ENCODE measurements at places on chromosomes 2 and 18.
A peak's percentile ranks its signal among the peaks of the same experiment; 100 is the strongest.

GRCh38 chr2:215771241-215771640, 242.1 kb downstream of the MREG start:
- DNase-seq, result peak; percentile 45

- no peak for DNase-seq
Observed at GRCh38 chr2:31246184-31246852, 12.4 kb downstream of the EHD3 start.

DNA sequence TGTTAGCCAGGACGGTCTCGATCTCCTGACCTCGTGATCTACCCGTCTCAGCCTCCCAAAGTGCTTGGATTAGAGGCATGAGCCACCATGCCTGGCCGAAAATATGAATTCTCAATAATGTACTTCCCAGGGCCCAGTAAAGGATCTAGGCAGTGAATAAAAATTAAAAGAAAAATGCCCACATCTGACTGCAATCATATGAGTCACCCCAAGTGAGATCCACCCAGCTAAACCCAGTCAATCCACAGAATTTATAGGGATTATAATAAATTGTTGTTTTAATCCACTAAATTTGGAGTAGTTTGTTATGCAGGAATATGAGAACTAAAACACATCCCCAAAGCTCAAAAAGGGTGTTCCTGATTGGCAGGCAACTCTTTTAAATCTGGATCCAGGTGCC, 93.5 kb upstream of the STK39 start:
- no peak for DNase-seq

GRCh38 chr2:28048341-28048740, 157.8 kb downstream of the BABAM2 start:
- peak; percentile 74 for DNase-seq

- DNase-seq, result no peak
Observed at GRCh38 chr18:48672671-48673340, 134.0 kb downstream of the CTIF start.

DNA sequence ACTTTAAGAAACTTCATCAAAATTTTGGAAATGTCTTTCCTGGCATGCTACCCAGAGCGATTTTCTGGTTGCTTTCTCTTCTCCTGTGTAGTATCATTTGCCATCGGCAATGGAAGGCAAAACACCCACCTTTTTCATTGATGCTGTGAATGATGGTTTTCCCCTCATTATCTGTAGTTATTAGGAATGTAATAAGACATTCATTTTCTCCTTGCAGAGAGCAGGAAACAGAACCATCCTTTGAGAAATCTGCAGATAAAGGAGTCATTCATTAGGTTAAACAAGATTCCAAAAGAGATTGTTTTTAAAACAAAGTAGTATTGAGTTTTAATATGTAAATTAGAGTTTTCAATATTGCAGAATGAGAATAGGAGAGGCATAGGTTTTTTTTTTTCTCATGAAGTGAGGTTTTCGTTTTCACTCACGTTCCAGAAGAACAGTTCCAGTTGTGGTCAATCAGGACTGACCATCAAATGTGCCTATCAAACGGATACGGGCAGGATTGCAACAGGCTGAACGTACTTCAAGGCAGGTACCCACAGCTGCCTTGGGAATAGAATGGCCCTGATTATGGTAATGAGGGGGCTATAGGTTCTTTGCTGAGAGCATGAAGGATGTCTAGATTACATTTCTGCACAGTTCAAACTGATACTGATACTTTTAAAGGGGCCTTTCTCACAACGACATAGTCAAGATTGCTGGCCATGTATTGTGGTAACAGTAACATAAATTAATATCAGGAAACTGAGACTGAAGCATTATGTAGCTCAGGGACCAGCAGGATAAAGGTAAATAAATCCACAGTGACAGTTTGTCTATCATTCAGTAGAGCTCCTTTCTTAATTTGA, 49.8 kb upstream of the PLA2R1 start:
- DNase-seq, result no peak

DNA sequence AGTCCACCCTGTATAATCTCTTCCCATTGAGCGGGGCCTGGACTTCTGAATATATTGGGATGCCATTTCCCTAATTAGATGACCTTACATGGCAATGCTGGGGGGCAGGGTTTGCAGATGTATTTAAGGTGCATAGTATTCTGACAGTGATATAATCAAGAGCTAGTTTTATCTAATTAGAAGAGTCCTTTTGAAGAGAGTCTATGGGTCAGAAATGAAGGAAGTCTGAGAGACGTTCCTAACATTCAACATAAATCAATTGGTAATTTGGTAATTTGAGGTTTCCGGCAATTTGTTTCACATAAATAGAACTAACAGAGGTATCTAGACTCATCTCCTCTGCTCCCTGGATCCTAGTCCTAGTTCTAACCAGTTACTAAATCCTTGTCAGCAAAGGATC, 25.7 kb upstream of the UXS1 start:
- DNase-seq, result no peak

DNA sequence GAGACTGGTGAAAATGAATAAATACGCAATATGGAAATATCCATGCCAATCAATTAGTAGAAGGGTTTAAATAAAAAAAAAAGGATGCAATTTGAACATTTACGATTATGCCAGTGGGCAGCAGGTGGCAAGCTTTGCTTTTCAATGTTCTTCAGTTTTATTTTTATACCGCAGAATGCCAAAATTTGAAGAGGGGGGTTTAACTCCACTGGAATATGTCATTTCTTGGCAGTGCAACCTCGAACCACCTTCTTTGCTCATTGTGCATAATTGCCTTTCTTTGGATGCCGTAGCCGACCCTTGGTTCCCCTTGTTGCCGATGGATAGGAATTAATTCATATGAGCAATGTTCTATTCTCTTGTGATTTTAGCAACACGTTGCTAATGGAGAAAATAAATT, 88.0 kb downstream of the LTBP1 start:
- DNase-seq, result peak; percentile 52

GRCh38 chr18:53715243-53715853, 509.1 kb downstream of the MBD2 start:
- no peak for DNase-seq

DNA sequence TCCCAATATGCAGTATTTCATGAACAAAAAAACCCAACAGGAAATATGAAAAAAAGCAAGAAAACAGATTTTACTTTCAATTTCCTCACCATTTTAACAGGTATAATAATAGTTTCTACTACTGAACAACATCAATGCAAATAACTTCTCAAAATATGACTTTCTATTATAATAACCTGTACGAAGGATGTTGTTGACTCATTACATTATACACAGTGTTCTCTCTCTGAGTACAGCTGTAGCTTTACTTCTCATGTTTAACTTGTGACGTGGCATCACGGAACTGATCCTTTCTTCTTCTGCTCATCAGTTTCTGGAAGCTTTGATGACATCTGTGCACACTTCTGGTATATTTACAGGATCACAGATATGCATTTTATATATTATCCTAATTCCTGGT, 40.0 kb downstream of the FAM228A start:
- DNase-seq, result no peak

GRCh38 chr2:69221512-69221911, 165.5 kb downstream of the GFPT1 start:
- DNase-seq, result no peak

GRCh38 chr2:7417845-7418742, 500.9 kb downstream of the RNF144A start:
- no peak for DNase-seq

- no peak for DNase-seq
Observed at GRCh38 chr2:31255911-31256571, 22.1 kb downstream of the EHD3 start.

GRCh38 chr2:13779996-13780395, 852.5 kb upstream of the LRATD1 start:
- peak; percentile 1 for DNase-seq

- DNase-seq, result peak; percentile 62
Observed at GRCh38 chr2:67311536-67311935, 85.6 kb upstream of the ETAA1 start.

DNA sequence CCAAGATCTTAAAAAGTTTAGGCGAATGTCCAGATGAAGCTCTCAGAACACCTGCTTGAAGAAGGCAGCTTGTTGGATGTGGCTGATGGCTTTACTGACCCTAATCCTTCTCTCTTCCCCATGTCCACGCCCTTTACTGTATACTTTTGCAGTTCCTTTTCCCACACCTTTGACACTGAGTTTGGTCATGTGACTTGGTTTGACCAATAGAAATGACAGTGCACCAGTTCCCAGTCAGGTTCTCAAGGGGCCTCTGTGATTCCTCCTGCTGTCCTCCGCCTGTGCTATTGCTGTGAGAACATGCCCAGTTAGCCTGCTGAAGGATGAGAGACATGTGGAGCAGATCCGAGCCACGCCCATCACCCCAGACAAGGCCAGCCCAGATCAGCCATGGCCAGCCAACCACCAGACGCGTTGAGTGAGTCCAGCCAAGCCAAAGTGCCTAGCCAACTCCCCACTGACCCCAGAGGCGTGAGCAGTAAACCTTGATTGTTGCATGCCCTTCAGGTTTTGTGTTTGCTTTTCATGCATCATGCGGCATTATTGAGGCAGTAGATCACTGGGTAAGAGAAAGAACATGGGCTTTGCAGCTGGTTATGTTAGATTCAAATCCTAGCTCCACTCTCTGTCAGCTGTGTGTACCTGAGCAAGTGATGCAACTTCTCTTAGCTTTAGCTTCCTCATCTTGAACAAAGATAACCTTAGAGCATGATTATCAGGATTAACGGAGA, 258.0 kb upstream of the SIX2 start:
- DNase-seq, result no peak

DNA sequence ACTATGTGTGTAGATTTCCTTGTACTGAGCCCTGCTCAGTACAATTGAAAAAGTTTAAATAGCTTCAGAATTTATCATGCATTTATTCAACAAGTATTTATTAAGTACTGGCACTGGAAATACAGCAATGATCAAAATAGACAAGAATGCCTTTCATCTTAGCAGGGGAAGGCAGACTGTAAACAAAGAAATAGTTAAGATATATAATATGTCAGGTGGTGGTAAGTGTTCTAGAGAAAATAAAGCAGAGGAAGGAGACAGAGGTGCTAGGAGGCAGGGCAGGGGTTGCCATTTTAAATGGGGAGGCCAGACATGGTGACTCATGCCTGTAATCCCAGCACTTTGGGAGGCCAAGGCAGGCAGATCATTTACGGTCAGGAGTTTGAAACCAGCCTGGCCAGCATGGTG, 13.6 kb upstream of the LIPG start:
- peak; percentile 92 for DNase-seq

DNA sequence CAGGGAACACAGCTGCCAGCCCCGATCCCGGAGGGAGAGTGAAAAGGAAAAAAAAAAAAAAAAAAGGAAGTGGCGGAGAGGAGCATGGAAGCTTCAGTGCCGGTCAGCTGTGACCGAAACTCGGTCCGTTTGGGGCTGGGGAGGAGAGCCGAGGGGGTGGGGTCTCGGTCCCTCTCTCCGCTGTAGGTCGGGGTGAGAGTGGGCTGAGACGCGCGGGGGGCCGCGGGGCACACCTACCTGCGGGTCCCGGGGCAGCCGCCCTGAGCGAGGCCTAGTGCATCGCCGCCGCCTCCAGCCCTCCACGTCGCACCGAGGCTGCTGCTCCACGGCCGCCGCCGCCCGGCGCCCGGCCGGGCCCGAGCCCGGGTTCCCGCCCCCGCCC, 536 bp downstream of the VPS54 start:
- DNase-seq, result peak; percentile 35

DNA sequence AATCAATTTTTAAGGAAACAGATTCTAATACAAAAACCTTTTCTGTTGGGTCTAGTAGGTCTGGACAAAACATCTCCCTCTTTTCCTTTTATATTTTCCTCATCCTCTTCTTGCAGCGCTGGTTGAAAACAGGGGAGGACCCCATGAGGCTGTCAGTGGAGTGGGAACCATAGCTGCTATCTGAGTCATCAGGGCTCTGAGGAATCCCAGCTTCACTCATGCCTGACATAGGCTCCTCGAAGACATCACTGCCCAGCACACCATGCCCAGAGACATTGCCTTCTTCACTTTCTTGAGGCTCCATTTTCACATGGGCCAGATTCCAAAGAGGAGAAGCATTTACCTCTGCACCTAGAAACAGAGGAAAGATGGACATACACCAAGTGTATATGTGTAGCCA, 10.0 kb downstream of the SUPT7L start:
- peak; percentile 71 for DNase-seq

DNA sequence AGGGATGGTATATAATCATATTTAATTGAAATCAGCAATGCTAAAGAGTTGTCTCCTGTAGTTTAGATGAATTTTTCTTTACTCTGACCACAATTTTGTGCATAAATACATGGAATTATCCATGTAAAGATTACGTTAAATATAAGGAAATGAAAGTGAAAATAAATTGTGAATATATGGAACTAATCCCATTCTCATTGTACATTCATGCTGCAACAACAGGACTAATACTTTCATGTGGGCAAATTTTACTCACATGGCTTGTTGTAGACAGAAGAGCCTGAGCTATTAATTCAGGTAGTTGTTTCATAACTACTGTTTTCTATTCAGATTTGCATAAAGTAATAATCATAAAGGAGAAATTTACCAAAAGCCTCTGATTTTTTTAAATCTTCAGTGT, 357.8 kb downstream of the ARHGAP15 start:
- no peak for DNase-seq

DNA sequence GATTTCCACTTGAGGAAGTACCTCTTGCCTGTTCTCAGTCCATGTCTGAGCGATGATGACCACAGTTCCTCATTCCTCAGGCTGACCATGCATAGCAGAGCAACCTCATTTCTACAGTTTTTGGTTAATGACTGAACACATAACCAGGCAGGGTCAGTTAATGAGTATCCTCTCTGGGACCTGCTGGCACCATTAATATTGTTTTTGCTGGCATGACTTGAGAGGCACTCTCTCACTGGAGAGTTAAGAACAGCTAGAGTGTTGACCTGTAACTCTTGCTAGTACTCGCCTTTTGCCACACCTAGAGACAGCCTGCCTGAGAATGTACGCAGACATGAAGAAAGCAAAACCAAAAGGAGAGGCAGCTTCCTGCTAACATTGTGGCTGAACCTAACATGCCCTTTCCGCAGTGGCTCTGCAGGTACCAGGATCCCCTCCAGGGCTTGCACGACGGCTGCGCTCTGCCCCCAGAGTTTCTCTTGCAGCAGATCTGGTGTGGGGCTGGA, 23.9 kb downstream of the PECR start:
- peak; percentile 85 for DNase-seq

DNA sequence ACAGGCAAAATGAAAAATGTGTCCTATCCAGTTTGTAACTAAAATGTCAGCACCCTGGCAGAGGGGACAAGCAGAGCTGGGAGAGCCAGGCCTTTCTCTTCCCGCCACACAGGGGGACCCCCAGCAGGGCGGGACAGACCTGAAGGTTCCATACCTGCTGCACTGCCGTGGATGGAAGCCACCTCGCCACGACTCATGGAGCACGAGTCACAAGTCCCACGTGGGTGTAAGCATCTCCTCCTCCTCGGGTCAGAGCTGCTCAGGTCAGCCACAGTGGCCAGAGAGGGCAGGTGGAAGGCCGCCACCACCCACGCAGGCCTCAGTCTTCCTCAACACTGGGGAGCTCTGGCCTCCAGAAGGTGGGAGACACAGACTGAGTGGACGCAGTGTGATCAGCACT, 21.0 kb downstream of the C1QL2 start:
- no peak for DNase-seq
